ENCODE measurements at places on chromosomes 6 and 20. TPM values are rescaled to one million over a fixed set of nuclear protein-coding genes. Genes with fewer than 3 reads are reported as not detected.

DNA sequence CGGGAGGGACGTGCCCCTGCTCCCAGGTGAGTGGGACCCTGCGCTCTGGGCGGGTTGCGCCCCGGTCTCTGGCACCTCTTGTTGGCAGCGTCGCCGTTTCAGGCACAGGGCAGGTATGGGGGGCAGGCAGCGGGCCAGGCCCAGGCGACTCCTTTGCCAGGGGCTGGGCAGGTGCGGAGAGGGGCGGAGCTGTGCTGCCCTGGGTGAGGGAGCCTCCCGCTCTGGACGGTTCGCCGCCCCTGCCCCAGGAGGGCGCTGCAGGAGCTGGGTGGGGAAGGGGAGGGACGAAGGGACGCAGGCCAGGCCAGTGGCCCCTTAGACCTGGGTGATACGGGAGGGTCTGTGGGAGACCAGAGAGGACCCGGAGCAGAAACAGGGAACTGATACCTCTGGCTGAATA lies 663.9 kb upstream of the DEFB115 start:
- H3K27ac ChIP-seq, result no peak overlapping the region
- H3K27me3 ChIP-seq, result no peaks in the 10 kb centered on the region
- no peak overlapping the region for H3K4me3 ChIP-seq
- no peak for DNase-seq
- H3K4me1 ChIP-seq, result no peaks in the 10 kb centered on the region

DNA sequence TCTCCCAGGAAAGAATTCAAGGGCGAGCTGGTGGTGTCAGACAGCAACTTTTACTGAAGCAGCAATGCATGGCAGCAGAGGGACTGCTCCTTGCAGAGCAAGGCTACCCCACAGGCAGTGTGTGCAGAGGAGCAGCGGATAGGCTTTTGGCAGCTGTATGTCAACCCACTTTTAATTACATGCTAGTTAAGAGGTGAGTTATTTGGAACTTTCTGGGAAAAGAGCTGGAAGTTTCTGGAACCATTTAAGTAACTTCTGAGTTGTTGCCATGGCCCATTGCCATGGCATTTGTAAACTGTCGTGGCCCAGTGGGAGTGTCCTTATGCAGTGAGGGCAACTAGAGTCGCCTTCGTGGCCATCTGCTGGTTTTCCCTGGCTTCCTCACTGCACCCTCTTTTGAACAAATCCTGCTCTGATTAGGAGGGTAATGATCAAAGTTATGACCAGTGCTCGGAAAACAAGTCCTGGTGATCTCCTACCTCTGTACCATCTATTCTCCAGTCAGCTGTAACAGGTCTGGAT lies 34.0 kb downstream of the BPIFB4 start:
- H3K4me1 ChIP-seq, result peaks cover 4% of the 10 kb centered on the region
- H3K27me3 ChIP-seq, result no peaks in the 10 kb centered on the region
- peak overlapping the region; percentile 5 for H3K27ac ChIP-seq

- H3K27ac ChIP-seq, result peak overlapping the region; percentile 13
- no peak overlapping the region for H3K4me3 ChIP-seq
- H3K27me3 ChIP-seq, result no peaks in the 10 kb centered on the region
- DNase-seq, result no peak
Measured at GRCh38 chr6:37308069-37308815, 45.5 kb upstream of the RNF8 start.

DNA sequence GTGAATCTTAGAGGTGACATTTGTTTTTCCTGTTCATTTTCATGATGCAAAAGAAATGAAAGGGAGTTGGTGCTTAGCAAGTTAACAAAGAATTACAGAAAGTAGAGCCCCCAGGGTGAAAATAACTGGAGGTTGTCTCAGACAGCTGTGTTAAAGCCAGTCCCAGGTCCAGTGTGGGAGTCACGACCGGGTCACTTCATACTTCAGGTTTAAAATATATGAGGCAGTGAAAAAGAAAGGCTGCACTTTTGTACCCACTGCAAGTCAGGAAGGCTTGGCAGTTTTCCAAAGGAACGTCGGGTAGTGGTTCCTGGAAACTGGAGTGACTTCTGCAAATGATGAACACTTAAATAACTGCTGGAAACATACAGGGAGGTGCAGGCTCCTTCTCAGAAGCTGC lies 91.5 kb upstream of the THBS2 start:
- no peak overlapping the region for H3K27ac ChIP-seq
- no peaks in the 10 kb centered on the region for H3K36me3 ChIP-seq
- DNase-seq, result no peak
- H3K4me1 ChIP-seq, result no peaks in the 10 kb centered on the region
- H3K4me3 ChIP-seq, result no peak overlapping the region

DNA sequence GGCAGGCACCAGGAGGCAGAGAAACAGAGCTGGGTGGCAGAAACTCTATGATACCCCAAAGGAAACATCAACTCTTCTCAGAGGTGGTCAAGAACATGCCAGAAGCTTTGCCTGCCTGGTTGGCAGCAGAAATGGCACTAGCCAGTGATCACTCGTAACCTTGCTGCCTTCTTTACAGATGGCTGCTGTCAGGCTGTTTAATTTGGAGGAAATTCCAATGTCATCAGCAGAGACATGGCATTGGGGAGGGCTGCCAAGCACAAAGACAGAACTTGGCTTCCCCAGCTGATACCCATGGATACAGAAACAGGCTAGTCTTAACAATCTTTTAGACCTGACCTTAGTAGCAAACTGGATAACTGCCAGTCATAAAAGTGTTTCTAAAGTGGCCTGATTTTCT lies 153.6 kb downstream of the GMPR start:
- H3K27ac ChIP-seq, result no peak overlapping the region
- no peaks in the 10 kb centered on the region for H3K27me3 ChIP-seq
- H3K4me1 ChIP-seq, result peaks cover 2% of the 10 kb centered on the region
- no peak overlapping the region for H3K4me3 ChIP-seq
- H3K36me3 ChIP-seq, result no peaks in the 10 kb centered on the region

MARCKS gene
- 158 TPM for total RNA-seq

- peak overlapping the region; percentile 89 for H3K27ac ChIP-seq
- peaks cover 3% of the 10 kb centered on the region for H3K27me3 ChIP-seq
- H3K4me3 ChIP-seq, result peak overlapping the region; percentile 17
- no peak for DNase-seq
- H3K4me1 ChIP-seq, result peaks cover 61% of the 10 kb centered on the region
- no peaks in the 10 kb centered on the region for H3K36me3 ChIP-seq
Measured at GRCh38 chr6:11277275-11278206, 45.1 kb upstream of the NEDD9 start.

ZBTB22 gene
- total RNA-seq, result 27.3 TPM

GRCh38 chr6:92648364-92649086 lies 770.8 kb downstream of the EPHA7 start:
- H3K4me1 ChIP-seq, result no peaks in the 10 kb centered on the region
- DNase-seq, result no peak
- H3K27ac ChIP-seq, result no peak overlapping the region
- no peaks in the 10 kb centered on the region for H3K36me3 ChIP-seq
- H3K4me3 ChIP-seq, result no peak overlapping the region
- H3K27me3 ChIP-seq, result no peaks in the 10 kb centered on the region

DNA sequence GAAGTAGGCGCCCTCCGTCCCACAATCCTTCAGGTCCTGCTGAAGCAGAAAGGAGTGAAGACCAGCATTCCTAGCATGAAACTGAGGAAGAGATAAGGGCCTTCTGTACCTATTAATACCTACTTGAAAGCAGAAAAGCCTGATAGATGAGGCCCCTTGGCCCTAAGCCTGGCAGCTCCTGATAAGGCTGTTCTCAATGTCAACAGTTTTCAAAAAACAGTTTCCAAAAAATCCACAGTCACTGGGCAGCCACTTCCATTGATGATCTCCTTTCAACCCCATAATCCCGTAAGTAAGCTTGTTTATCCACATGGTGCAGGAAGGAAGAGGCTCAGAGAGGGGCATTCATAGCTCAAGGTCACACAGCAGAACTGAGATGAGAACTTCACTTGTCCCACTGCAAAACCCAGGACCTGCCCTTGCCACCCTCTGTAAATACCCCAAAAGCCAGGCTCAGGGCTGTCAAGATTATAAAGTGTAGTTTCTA lies 2.8 kb upstream of the E2F1 start:
- peaks cover 17% of the 10 kb centered on the region for H3K4me1 ChIP-seq
- no peak for DNase-seq
- H3K36me3 ChIP-seq, result peaks cover 2% of the 10 kb centered on the region
- no peak overlapping the region for H3K4me3 ChIP-seq
- no peaks in the 10 kb centered on the region for H3K27me3 ChIP-seq

SCRT2 gene
- not detected for total RNA-seq

MUC21 gene
- total RNA-seq, result not detected

DNA sequence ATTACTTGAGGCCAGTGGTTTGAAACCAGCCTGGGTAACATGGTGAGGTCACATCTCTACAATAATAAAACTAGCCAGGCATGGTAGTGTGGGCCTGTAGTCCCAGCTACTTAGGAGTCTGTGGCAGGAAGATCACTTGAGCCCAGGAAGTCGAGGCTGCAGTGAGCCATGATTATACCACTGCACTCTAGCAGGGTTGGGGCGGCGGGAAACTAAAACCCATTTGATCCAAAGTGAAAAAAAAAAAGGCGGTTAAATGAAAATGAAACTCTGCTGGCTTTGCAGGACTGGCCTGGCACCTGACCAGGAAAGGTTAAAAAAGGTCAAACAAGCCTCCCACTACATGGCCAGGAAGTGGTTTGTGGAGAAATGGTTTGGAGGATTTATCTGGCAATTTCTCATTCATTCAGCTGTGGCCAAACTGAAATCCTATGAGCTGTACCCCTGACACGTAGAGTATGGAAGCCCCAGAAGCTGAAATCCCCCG lies 36.6 kb downstream of the MTRES1 start:
- H3K27me3 ChIP-seq, result peaks cover 21% of the 10 kb centered on the region
- DNase-seq, result no peak
- no peak overlapping the region for H3K27ac ChIP-seq
- H3K4me1 ChIP-seq, result peaks cover 11% of the 10 kb centered on the region

NINL gene
- total RNA-seq, result 125 TPM
